ENCODE measurements at places on chromosomes 5 and 9. TPM values are rescaled to one million over a fixed set of nuclear protein-coding genes. Genes with fewer than 3 reads are reported as not detected.
A peak's percentile ranks its signal among the peaks of the same experiment; 100 is the strongest.

CORO2A gene
- 1.9 TPM for total RNA-seq

DNA sequence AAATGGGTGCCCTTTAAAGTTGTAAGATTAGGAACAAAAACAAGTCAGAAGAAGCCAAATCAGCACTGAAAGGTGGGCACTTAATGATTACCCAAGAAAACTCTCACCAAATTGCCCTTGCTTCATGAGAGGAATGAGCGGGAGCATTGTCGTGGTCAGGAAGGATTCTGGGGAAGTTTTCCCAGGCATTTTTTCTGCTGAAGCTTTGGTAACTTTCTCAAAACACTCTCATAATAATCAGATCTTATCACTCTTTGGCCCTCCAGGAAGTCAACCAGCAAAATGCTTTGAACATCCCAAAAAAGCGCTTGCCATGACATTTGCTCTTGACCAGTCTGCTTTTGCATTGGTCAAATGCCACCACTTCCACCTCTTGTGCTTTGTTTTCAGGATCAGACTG, 10.4 kb upstream of the PCDHGC3 start:
- H3K27ac ChIP-seq, result no peak overlapping the region
- H3K4me3 ChIP-seq, result no peak overlapping the region
- no peaks in the 10 kb centered on the region for H3K27me3 ChIP-seq

- no peaks in the 10 kb centered on the region for H3K4me1 ChIP-seq
- no peak overlapping the region for H3K4me3 ChIP-seq
- no peaks in the 10 kb centered on the region for H3K36me3 ChIP-seq
- H3K27me3 ChIP-seq, result no peaks in the 10 kb centered on the region
Measured at GRCh38 chr5:136005476-136005875, 23.3 kb upstream of the TGFBI start.

- DNase-seq, result no peak
- no peaks in the 10 kb centered on the region for H3K27me3 ChIP-seq
- H3K4me1 ChIP-seq, result no peaks in the 10 kb centered on the region
- no peak overlapping the region for H3K27ac ChIP-seq
- no peak overlapping the region for H3K4me3 ChIP-seq
- no peaks in the 10 kb centered on the region for H3K36me3 ChIP-seq
Measured at GRCh38 chr5:66551945-66552344, 44.2 kb upstream of the MAST4 start.

DNA sequence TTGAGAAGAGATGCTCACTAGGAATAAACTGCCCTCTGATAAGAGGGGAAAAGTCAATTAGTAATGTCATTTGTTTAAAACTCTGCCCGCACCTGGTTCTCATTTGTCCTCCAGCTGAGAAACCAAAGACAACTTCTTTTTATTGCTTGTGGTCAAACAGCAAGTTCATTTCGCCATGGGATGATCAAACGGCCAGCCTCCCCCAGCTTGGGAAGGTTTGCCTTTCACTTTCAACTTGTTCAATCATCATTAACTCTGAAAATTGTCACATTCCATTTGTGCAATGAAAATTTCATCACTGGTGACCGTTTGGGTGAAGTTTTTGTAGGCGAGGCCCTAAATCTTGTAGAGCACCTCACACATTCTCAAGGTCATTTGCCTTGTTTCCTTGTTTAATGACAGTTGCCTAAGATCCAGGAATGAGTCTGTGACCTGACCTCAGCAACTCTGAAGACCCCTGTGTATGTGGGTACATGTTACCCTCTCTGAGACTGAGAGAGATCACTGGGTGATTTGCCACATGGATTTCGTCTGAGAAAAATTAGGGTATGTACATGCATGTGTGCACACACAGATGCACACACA, 117.7 kb downstream of the MARCHF3 start:
- H3K27ac ChIP-seq, result no peak overlapping the region
- H3K4me3 ChIP-seq, result no peak overlapping the region

- no peaks in the 10 kb centered on the region for H3K27me3 ChIP-seq
- no peaks in the 10 kb centered on the region for H3K36me3 ChIP-seq
- H3K27ac ChIP-seq, result no peak overlapping the region
- H3K4me3 ChIP-seq, result no peak overlapping the region
- no peaks in the 10 kb centered on the region for H3K4me1 ChIP-seq
- no peak for DNase-seq
Measured at GRCh38 chr5:131977212-131977604, 31.7 kb upstream of the MEIKIN start.

- H3K27me3 ChIP-seq, result no peaks in the 10 kb centered on the region
- no peaks in the 10 kb centered on the region for H3K36me3 ChIP-seq
- no peak for DNase-seq
- H3K27ac ChIP-seq, result no peak overlapping the region
- no peak overlapping the region for H3K4me3 ChIP-seq
- H3K4me1 ChIP-seq, result no peaks in the 10 kb centered on the region
Measured at GRCh38 chr5:2128686-2129355, 246.1 kb upstream of the IRX4 start.

TRIM7 gene
- total RNA-seq, result 10.2 TPM

GRCh38 chr5:72451741-72452505, 55.3 kb downstream of the ZNF366 start:
- no peaks in the 10 kb centered on the region for H3K36me3 ChIP-seq
- peak overlapping the region; percentile 92 for H3K27ac ChIP-seq
- peak; percentile 60 for DNase-seq

CDH6 gene
- total RNA-seq, result 14.0 TPM

CCDC183 gene
- 4.6 TPM for total RNA-seq

- no peaks in the 10 kb centered on the region for H3K4me1 ChIP-seq
- no peak overlapping the region for H3K4me3 ChIP-seq
- H3K36me3 ChIP-seq, result no peaks in the 10 kb centered on the region
- DNase-seq, result no peak
- H3K27me3 ChIP-seq, result no peaks in the 10 kb centered on the region
Measured at GRCh38 chr5:123428521-123429220, 5.5 kb upstream of the CEP120 start.

GRCh38 chr5:149177911-149178565, 36.7 kb downstream of the ABLIM3 start:
- H3K4me1 ChIP-seq, result no peaks in the 10 kb centered on the region
- no peaks in the 10 kb centered on the region for H3K27me3 ChIP-seq
- no peak for DNase-seq
- no peaks in the 10 kb centered on the region for H3K36me3 ChIP-seq
- H3K4me3 ChIP-seq, result no peak overlapping the region

DNA sequence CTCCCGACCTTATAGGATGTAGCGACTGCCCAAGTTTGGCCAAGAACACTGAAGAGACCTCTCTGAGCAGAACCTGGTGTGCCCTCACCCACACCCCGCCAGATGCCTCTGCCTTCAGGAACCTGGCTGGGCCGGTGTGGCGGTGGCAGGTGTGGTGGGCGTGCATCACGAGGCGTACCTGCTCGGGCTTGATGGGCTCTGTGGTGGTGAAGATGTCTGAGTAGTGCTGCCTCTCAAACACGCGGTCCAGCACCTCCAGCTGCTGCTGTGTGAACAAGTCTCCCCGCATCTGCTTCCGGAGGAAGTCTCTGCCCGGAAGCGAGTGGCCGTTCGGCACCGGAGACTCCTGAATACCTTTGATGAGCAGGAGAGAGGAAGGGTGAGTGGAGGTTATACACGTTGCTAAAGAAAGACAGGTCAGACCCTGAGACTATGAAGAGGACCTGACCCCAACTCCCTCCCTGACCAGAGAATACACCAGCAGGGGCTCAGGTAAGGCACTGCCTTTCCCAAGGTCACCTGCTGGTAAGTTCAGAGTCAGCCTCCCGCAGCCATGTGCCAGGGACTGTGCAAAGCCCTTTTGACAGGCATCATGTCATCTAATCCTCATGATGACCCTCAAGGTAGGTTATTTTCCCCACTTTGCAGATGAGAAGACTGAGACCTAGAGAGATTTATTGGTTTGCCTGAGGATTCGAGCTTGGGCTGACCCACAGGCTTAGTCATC, 67.5 kb downstream of the PAX5 start:
- no peaks in the 10 kb centered on the region for H3K4me1 ChIP-seq
- H3K36me3 ChIP-seq, result no peaks in the 10 kb centered on the region
- no peak for DNase-seq
- no peaks in the 10 kb centered on the region for H3K27me3 ChIP-seq

DNA sequence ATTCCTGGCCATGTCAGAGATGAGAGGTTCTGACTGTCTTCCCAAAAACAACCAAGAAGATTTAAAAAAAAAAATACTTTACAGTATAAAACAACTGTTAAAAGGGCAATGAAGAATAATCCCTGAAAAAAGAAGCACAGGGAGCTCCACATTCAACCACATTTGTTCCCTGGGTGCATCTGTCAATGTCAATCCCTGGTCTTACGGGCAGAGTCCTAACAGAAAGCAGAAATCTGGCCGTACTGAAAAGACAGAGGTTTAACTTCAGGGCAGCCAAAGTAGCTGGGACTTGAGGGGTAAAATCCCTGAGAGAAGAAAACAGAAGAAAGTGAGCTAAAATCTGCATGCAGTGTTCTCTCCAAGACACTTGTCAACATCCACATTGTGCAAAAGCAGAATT, 76.6 kb downstream of the RICTOR start:
- no peaks in the 10 kb centered on the region for H3K4me1 ChIP-seq
- H3K27me3 ChIP-seq, result no peaks in the 10 kb centered on the region
- no peak overlapping the region for H3K4me3 ChIP-seq
- no peak overlapping the region for H3K27ac ChIP-seq
- no peaks in the 10 kb centered on the region for H3K36me3 ChIP-seq

- no peak overlapping the region for H3K4me3 ChIP-seq
- no peaks in the 10 kb centered on the region for H3K27me3 ChIP-seq
- H3K4me1 ChIP-seq, result no peaks in the 10 kb centered on the region
- DNase-seq, result no peak
- no peaks in the 10 kb centered on the region for H3K36me3 ChIP-seq
- H3K27ac ChIP-seq, result no peak overlapping the region
Measured at GRCh38 chr5:137492331-137492730, 6.8 kb downstream of the SPOCK1 start.

DNA sequence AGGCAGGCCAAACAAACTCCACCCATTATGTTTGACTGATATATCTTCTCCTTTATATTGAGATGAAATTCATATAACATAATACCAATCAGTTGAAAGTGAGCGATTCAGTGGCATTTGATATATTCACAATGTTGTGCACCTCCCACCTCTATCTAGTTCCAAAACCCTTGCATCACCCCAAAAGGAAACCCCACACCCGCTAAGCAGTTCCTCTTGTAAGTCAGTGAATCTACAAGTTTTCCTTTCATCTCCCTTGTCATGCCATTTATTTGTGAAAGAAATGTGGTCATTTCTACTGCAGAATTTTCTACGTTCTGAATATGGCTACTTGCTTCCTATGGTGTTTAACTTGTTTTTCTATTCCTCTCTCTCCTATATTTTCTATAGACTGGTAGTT, 99.4 kb upstream of the PTPN3 start:
- DNase-seq, result no peak
- no peaks in the 10 kb centered on the region for H3K4me1 ChIP-seq

DNA sequence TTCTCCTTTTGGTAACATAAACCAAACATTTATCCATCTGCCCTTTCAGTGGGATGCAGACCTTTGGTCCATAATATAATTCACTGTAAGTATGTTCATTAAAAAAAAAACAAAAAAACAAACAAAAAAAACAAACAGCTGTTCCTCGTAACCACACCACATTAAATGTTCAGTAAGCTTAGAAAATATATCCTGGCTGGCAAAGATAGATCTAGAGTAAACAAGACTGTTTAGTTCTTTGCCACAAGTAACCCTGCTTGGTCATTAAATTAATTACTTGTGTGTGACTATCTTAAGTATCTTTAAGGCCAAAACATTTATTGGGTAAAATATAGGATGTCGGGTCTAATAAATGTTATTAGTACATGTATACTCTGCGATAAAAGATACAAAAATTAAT, 1717.1 kb downstream of the EFNA5 start:
- no peaks in the 10 kb centered on the region for H3K27me3 ChIP-seq
- no peaks in the 10 kb centered on the region for H3K36me3 ChIP-seq
- H3K4me3 ChIP-seq, result no peak overlapping the region
- DNase-seq, result no peak
- no peak overlapping the region for H3K27ac ChIP-seq

DOLK gene
- 13.1 TPM for total RNA-seq

GRCh38 chr5:585556-585955, 26.6 kb upstream of the CEP72 start:
- H3K36me3 ChIP-seq, result no peaks in the 10 kb centered on the region
- H3K4me3 ChIP-seq, result no peak overlapping the region
- DNase-seq, result no peak
- H3K4me1 ChIP-seq, result no peaks in the 10 kb centered on the region

S1PR3 gene
- 14.7 TPM for total RNA-seq

DNA sequence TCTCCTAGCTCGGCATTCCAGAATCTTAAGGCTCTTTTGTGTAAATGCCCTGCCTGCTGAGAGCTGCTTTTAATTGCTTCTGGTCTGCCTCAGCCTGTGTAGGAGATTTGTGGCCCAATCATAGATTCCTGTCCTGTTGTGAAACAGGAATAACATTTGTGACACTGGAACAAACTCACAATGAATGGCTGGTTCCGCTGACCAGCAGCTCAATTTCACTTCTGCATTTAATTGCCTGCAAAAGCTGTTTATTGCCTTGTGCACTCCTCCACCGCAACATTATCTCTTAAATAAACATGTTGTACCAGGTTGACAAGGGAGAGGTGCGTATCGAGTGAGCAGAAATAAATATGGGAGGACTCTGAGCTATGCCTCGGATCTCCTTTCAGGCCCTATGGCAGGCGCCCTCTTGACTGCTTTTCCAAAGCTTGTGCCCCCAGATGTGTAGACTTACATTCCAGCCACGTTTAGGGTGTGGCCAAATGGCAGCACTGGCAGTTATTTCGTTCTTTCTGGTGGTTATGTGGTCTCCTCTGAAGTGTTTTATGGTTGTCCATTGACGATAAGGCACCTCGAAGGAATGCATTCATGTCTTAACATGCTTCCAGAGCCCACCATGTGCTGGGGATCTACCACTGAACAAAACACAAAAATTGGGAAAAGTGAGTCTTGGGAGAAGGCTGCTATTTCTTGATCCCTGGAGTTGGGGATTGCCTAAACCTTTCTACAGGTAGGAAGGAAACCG, 58.1 kb downstream of the DMRT1 start:
- no peak overlapping the region for H3K27ac ChIP-seq
- DNase-seq, result no peak
- H3K27me3 ChIP-seq, result no peaks in the 10 kb centered on the region
- no peaks in the 10 kb centered on the region for H3K4me1 ChIP-seq
- H3K4me3 ChIP-seq, result no peak overlapping the region
- H3K36me3 ChIP-seq, result no peaks in the 10 kb centered on the region

- no peaks in the 10 kb centered on the region for H3K4me1 ChIP-seq
- no peaks in the 10 kb centered on the region for H3K27me3 ChIP-seq
- H3K4me3 ChIP-seq, result no peak overlapping the region
- H3K36me3 ChIP-seq, result no peaks in the 10 kb centered on the region
- H3K27ac ChIP-seq, result no peak overlapping the region
Measured at GRCh38 chr5:31581498-31582099, 49.5 kb downstream of the C5orf22 start.

GPR150 gene
- 3.0 TPM for total RNA-seq

- H3K36me3 ChIP-seq, result no peaks in the 10 kb centered on the region
- no peaks in the 10 kb centered on the region for H3K27me3 ChIP-seq
- DNase-seq, result no peak
- no peak overlapping the region for H3K27ac ChIP-seq
Measured at GRCh38 chr5:158736150-158736870, 363.4 kb downstream of the EBF1 start.

CCNJL gene
- total RNA-seq, result 0.44 TPM

RNF208 gene
- 8.1 TPM for total RNA-seq

TNIP1 gene
- total RNA-seq, result 108 TPM

Measured in tibial nerve (tissue), 4 donors.